ENCODE measurements at places on chromosomes 7 and 10.

DNA sequence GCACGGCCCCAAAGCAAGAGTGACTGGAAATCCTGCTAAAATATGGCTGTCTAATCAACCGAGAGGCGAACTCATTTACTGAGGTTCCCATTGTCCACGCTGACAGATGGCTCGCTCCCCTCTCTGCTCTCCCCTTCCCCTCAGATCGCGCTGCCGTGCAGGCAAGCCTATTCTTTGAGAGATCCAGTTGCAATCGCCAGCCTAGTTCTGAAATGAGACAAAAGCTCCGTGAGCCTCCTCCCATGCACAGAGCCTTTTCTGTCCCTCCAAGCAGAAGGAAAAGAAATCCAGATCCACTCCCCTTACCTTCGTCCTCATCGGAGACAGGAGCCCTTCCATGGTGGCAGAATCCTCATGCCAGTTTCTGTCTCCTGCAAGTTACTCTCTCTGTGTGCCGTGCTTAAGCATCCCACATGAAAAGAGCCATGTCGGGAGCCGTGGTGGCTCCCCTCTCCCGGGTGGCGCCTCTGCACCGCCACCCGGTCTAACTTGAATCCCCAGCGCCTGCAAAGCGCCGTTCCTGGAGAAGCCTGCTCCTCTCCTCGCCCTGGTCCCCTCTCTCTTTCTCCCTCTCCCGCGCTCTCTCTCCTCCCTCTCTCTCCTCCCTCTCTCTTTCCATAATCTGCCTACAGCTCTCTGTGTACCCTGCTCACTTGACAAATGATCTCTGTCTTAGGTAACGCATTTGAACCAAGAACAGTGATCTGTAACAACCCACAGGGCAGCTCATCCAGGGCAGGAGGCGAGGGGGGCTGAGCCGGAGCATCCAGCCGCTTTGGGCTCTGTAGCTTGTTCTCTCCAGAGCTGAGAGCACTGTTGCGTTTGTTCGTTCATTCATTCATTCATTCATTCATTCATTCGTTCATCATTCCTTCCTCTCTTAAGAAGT, 156.8 kb downstream of the FRMD4A start:
- no peak for DNase-seq

GRCh38 chr10:61785473-61786105, 115.9 kb upstream of the ARID5B start:
- no peak for DNase-seq

DNA sequence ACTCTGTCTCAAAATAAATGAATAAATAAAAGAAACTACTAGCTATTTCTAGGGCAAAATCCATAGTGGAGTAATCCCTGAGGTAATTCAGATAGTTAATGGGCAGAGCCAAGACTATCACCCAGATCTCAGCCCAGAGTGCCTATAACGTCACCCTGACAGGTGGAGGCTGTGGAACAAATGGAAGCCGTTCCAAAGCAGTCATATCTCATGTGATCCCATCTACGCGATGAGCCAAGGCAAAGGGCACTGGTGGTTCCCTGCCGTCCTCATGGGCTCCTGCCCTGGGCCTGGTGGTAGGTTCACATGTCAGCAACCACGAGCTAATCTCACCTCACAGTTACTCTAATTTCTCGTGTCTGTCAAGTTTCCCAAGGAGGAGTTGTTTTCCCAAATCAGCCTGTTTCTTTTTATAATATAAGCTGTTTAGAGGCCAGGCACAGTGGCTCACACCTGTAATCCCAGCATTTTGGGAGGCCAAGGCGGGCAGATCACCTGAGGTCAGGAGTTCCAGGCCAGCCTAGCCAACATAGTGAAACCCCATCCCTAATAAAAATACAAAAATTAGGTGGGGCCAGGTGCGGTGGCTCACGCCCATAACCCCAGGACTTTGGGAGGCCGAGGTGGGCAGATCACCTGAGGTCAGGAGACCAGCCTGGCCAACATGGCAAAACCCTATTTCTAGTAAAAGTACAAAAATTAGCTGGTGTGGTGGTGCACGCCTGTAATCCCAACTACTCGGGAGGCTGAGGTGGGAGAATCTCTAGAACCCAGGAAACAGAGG, 22.5 kb upstream of the ASCC1 start:
- DNase-seq, result no peak

GRCh38 chr7:81562581-81562980, 207.3 kb downstream of the HGF start:
- DNase-seq, result no peak

DNA sequence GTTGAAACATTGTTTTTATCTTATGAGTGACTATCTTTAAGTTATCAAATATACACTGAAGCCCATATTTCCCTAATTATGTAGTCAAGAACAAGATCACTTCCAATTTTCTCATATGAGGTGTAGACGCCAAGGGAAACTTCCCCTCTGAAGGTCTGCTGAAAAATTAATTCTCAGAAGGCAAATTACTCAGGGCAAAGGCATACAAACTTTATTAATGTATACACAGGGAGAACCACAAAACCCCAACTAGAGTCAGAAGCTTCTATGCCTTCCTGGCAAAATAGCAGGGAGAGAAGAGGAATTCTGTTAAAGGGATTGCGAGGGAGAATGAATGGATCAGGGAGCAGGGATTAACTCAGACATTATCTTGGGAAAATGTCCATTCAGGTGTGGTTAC, 83.4 kb downstream of the DOCK4 start:
- no peak for DNase-seq

DNA sequence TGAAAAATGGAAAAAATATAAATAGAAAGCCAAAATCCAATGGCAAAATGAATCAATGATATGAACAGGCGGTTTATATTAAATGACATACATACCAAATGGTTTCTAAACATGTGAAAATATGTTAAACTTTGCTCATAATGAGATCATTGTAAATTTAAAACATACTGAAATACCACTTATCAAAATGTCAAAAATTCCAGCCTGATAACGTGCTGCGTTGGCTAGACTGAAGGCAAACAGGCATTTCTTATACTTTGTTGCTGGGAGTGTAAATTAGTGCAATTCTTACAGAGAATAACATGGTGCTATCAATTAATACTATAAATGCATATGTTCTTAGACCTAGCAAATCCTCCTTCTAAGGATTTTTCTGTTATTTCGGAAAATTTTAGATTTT, 225.8 kb upstream of the FAM3C start:
- DNase-seq, result no peak

DNA sequence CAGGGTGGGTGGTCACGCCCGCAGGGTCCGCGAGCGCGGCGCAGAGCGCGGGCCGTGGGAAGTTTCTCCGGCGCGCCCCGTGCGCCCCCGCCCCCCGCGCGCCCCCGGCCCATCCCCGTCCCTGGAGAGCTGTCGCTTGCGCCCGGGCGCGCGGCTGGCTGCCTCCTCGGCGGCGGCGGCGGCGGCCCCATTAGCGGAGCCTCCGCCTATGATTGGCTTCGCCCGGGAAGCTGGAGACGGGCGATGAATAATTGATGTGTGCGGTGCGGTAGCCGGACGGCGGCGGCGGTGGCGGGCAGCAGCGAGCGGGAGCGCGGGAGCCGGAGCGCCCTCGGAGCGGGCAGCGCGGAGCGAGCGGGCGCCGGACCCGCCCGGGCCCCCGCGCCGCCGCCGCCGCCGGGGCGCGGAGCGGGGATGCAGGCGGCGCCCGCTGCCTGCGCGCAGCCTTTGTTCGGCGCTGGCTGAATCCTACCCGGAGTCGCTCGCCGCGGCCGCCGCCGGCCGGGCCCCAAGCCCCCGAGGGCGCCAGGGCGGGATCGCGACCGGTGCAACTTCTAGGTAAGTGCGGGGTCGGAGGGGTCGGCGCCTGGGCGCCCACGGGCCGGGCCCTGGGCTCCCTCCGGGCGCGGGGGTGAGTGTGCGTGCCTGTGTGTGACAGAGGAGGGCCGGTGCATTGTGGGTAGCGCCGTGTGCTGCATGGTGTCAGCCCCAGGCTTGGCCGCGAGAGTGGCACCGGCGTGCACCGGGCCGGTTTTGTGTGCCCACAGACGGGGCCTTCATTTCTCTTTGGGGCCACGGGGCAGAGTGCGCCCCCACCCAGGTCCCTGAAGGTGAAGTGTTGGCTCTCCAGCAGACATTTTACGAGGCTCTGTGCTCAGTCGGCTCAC, 103.8 kb upstream of the PPIF start:
- DNase-seq, result peak; percentile 69

- no peak for DNase-seq
Observed at GRCh38 chr7:100358027-100358856, at the start of gene PILRB. PILRB (plus strand) TSS chr7:100358117; CDS start chr7:100358303, 186 bp downstream.

DNA sequence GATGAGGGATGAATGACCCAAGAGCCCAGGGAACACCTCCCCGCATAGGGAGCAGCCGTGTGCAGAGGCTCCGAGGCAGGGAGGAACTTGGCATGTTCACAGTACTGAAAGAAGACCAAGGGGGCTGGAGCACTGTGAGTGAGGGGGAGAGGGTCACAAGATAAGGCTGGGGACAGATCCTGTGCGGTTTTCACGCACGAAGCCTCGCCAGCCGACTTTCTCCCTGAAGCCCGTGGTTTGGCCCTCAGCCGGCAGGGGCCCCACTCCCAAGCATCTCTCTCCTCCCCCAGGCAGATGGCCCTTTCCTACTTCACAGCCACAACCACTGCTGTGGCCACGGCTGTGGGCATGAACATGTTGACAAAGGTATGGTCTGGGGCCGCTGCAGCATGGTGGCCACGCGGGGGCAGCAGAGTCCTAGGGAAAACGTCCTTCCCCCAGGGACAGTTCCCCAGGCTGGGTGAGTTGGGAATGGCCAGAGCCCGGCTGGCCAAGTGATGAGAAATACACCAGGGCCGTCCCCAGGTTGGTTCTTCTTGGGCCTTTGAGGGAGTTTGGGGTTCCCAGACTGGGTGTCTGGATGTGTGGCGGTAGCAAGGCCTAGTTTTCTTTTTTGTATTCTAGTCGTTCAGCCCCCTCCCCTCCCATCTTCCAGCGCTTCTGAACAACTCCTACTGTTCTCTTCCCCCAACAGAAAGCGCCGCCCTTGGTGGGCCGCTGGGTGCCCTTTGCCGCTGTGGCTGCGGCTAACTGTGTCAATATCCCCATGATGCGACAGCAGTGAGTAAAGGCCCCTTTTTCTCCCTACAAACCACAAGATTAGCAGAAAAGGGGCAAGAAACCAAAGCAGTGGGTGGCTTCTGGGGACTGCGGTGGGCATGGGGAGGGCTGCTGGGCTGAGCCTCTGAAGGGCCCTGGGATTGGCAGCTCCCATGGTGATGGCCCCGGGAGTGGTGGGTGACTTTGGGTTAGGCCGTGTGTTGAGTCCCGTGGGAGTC, 14.4 kb upstream of the WBP1L start:
- DNase-seq, result peak; percentile 56

DNA sequence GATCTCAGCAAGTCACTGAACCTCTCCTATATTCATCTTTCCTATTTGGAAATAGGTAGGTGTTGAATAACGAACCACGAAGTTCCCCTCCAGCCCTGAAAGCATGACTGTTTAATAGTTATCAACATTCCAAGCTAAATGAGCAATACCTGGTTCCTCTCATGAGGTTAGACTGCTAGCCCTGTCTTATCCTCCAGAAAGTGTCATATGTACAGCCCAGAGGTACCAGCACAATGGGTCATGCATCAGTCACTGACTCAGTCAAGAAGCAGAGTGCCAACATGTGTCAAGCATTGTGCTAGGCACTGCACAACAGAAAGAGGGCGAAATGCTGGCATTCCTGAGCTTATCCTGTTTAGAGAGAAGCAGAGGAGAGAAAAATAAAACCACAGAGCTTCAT, 70.0 kb downstream of the AMPH start:
- no peak for DNase-seq

DNA sequence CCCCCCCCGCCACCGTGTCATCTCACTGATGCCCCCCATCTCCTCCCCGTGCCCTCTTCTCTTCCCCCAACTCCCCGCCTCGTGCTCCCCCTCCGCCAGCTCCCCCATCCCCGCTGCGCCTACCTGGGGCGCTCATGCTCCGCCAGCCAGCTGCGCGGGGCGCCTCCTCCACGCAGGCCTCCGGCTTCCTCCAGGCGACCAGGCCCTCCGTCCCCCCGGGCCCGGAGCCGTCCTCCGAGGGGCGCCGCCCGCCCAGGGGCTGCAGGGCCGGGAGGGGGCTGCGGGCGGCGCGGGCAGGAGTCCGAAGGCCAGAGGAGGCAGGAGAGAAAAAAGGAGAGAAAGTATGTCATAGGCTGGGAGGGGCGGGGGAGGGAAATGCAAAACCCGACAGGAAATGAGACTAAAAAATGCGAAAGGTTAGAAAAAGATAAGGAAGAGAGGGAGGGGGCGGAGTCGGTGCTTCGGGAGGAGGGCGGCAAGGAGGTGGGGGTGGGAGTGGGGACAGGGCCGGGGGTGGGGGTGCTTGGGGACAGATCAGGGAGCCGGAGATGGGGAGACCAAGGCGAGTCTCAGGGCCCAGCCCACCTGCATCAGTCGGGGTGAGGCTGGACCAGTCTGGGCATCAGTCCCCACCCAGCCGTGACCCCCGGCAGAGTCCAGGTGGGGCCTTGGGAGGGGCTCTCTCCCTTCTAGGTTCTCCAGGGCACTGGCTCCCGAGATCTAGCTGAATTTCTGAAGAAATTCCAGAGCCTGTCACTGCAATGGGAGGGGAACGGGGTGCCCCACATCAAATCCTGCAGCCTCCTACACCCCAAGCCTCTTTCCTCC, at the start of gene CARD11:
Gene CARD11, minus strand, starts transcription at position 324 of the 828 bp plus-strand sequence. CDS start 85,361 bp downstream, outside the sequence.
- DNase-seq, result peak; percentile 61

GRCh38 chr10:69315610-69316312, 37.5 kb downstream of the HK1 start:
- no peak for DNase-seq

GRCh38 chr10:785861-786214, 96.4 kb upstream of the DIP2C start:
- DNase-seq, result no peak

DNA sequence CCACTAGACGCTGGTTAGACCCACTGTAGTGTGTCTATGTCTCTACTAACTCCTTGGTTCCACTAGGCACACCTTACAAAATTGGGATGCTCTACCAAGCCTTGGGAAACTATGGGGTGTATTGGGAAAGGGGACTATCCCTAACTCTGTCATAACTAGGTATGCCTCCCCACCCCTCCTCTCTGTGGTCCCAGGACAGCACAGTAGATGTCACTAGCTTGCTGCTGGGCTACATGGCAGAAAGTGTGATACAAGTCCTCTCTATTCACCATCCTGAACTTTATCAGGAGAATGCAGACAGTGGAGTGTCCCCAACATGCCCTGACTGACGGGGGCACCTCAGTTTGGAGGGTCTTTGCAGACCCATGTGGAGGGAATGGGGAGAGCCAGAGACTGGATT, 30.3 kb upstream of the TMEM273 start:
- no peak for DNase-seq

DNA sequence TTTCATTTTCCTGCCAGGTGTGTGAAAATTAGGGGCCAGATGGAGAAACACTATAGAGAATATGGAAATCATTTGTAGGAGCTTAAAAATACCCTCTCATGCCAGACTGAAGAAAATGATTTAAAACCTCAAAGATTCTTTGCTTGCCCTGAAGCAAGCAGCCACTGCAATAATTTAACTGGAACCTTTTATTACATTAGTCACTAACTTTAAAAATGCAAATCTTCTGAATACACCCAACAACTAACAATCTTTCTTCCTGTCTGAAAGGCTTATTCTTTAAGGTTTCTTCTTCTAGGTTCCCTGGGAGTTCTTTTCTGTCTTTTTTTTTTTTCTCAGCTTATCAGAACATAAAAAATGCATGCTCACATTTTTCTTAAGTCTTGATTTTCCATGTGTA, 238.5 kb upstream of the KMT2E start:
- DNase-seq, result no peak

GRCh38 chr7:132783824-132784223, 207.6 kb upstream of the PLXNA4 start:
- DNase-seq, result no peak

- DNase-seq, result no peak
Observed at GRCh38 chr7:48876087-48876486, 48.3 kb upstream of the CDC14C start.
